ENCODE measurements at places on chromosomes 3 and 15. TPM values are rescaled to one million over a fixed set of nuclear protein-coding genes. Genes with fewer than 3 reads are reported as not detected.

CACNA2D3 gene
- total RNA-seq, result not detected

DZIP1L gene
- not detected for total RNA-seq

SYNM gene
- 0.05 TPM for total RNA-seq

H1-8 gene
- total RNA-seq, result not detected

DNA sequence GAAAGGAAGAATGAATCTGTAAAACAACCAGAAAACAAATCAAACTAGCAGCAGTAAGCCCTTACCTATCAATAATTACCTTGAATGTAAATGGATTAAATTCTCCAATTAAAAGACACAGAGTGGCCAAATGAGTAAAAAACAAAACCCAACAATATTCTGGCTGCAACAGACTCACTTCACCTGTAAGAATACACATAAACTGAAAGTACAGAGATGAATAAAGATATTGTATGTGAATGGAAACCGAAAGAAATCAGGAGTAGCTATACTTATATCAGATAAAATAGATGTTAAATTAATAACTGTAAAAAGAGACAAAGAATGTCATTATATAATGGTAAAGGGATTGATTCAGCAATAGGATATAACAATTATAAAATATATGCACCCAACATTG is 514.5 kb upstream of the DPPA4 start:
- DNase-seq, result no peak

- DNase-seq, result no peak
Measured at GRCh38 chr3:159904455-159904854, 84.2 kb upstream of the IL12A start.

DNA sequence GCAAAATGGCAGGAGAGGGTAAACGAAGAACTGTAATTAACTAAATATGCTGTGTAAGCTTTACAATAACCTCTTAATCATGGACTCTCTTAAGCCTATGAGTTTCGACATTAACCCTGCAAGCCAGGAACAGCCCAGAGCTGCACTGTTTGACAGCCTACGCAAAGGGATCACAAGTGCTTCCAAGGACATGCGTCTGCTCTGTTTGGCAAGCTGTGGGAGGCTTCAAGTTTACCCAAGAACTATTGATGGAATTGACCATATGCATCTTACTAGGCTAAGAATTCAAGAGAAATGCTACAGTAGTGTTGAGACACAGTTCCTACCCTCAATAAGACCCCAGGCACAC is 66.0 kb downstream of the PDZRN3 start:
- no peak for DNase-seq

DNA sequence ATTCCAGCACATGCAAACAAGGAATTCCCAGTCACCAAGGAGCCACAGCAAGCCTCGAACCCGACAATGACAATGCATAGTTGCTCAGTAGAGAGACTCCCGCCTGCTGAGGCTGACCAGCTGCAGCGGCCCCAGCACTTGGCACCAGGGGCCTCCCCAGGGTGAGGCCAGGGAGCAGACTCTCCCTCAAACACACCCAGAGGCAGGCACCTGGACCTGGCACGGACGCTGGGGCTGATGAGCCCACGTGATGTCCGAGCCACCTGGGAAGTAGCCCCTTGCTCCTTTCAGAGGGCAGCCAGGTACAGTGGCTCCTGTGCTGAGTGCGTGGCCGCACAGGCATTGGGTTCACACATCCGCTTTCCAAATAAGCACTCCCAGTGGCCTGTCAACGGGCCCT is 315.9 kb upstream of the TGFBR2 start:
- DNase-seq, result no peak

DNA sequence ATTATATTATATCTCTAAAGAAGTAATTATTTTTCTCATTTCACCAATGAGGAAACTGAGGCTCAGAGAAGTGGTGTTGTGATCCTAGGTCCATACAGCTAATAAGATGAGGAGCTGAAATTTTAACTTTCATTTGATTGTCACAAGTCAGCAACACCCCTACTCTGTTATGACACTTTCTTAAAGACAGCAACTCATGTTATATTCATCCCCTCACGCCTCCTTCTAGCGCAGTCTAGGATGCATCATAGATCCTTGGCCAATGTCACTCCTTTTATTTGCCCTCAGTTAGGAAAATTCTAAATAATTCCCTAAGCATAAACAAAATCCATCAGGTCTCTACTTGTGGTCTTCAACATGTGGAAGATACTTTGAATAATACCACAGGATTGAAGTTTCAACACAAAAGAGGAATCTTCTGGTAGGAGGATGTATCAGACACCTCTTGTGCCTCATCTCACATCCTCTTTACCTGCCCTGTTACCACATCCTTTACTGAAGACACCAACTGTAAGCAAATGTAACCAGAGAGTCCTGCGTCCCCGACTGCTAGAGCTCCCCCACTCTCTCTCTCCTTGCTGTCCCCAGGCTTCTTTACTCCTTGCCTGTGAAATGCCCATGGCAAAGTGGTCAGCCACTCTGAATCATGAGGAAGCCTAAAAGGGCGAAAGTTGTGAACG is 53.7 kb downstream of the TRIM42 start:
- no peak for DNase-seq

DNA sequence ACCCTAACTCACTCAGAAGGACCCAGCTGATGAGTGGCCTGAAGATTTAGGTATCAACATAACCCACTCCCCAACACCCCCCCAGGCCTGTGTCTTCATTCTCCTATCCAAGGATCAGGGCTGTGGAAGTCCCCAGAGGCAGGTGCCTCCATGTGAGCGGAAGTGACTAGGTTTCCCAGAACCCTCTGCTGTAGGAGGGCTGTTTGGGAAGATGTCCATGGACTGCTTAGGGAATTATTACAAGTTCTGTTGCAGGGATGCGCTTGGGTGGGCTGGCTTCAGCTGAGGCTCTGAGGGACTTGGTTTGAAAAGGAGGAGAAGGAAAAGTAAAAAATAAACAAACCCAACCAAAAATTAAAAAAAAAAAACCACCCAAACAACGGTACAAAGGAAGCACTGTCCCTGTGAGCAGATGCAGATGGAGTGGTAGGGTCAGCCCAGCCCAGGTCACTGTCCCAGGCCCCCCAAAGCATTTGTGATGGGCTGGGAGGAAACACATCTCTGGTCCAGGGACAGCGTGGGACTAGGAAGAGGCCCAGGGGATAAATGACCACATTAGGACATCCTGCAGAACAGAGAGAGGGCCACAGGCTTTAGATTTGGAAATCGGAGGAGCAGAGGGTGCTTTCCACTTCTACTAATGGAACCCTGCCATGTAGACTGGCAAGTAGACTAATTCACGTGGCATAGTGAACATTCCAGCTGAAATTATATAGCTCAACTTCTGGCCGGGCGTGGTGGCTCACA is 12.2 kb upstream of the APOD start:
- DNase-seq, result no peak

GRCh38 chr3:19822805-19823204 is 111.2 kb downstream of the EFHB start:
- no peak for DNase-seq

DNA sequence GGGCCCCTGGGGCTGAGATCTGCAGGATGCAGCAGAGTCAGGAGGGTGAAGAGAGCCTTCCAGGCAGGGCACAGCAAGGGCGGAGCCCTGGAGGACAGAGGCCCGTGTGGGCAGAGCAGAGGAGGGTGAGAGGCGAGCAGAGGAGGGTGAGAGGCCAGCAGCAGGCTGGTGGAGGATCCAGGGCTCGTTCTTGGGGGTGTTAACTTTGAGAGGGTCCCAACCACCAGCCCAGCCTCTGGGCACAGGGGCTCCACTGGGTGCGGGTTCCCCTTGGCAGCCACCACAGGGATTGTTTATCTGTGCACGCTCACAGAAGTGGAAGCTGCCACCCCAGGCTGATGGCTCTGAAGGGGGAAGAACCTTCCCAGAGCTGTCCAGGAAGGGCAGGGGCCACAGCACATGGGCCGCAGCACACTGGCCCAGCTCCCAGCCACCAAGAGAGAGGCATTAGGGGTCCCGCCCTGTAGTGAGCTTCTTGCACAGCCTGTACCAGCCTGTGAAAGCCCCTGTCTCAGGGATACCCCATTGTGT is 9.3 kb upstream of the PLXND1 start:
- no peak for DNase-seq

GRCh38 chr15:73924171-73924921 is 1.9 kb upstream of the LOXL1 start:
- no peak for DNase-seq

- no peak for DNase-seq
Measured at GRCh38 chr3:133589503-133589902, 16.0 kb downstream of the CDV3 start.

GRCh38 chr3:57948781-57949242 is 59.4 kb upstream of the FLNB start:
- no peak for DNase-seq

- DNase-seq, result no peak
Measured at GRCh38 chr15:73009066-73010056, 42.9 kb upstream of the NEO1 start.
